ENCODE measurements at places on chromosomes 2 and 18.

- DNase-seq = no peak
These were observed 433.2 kb upstream of the TNP1 start for GRCh38 chr2:217293046-217293445.

DNA sequence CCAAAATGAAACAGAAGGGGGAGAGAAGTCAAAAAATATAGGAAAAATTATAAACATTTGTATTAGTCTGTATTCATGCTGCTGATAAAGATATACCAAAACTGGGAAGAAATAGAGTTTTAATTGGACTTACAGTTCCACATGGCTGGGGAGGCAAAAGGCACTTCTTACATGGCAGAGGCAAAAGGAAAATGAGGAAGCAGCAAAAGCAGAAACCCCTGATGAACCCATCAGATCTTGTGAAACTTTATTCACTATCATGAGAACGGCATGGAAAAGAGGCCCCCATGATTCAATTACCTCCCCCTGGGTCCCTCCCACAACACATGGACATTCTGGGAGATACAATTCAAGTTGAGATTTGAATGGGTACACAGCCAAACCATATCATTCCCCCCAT lies 79.1 kb downstream of the ZRANB3 start:
- DNase-seq = no peak

GRCh38 chr2:197369228-197369932 lies 58.8 kb upstream of the ANKRD44 start:
- peak; percentile 77 for DNase-seq

- DNase-seq = peak; percentile 23
These were observed at the start of gene FAM124B for GRCh38 chr2:224401641-224402342. FAM124B (minus strand) TSS chr2:224402107; CDS start chr2:224401768, 339 bp downstream.

- DNase-seq = no peak
These were observed 7.4 kb downstream of the COPS9 start for GRCh38 chr2:240128608-240129145.

- DNase-seq = no peak
These were observed 551.5 kb downstream of the RIT2 start for GRCh38 chr18:42563995-42564394.

DNA sequence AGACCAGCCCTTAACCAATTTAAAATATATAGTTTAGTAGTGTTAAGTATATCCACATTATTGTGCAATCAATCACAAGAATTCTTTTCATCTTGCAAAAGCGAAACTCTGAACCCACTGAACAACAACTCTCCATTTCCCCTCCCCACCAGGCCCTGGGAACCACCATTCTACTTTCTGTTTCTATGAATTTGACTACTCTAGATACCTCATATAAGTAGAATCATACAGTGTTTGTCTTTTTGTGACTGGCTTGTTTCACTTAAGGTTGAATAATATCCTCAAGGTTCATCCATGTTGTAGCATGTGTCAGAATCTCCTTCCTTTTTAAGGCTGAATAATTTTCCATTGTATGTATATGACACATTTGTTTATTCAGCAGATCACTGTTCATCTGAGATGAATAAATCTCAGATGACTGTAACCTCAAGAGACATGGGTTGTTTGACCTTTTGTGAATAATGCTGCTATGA lies 8.1 kb upstream of the SOS1 start:
- DNase-seq = no peak

GRCh38 chr2:98975611-98976010 lies 39.6 kb upstream of the CRACDL start:
- no peak for DNase-seq

GRCh38 chr18:12516049-12516630 lies 108.4 kb downstream of the PRELID3A start:
- DNase-seq = no peak

DNA sequence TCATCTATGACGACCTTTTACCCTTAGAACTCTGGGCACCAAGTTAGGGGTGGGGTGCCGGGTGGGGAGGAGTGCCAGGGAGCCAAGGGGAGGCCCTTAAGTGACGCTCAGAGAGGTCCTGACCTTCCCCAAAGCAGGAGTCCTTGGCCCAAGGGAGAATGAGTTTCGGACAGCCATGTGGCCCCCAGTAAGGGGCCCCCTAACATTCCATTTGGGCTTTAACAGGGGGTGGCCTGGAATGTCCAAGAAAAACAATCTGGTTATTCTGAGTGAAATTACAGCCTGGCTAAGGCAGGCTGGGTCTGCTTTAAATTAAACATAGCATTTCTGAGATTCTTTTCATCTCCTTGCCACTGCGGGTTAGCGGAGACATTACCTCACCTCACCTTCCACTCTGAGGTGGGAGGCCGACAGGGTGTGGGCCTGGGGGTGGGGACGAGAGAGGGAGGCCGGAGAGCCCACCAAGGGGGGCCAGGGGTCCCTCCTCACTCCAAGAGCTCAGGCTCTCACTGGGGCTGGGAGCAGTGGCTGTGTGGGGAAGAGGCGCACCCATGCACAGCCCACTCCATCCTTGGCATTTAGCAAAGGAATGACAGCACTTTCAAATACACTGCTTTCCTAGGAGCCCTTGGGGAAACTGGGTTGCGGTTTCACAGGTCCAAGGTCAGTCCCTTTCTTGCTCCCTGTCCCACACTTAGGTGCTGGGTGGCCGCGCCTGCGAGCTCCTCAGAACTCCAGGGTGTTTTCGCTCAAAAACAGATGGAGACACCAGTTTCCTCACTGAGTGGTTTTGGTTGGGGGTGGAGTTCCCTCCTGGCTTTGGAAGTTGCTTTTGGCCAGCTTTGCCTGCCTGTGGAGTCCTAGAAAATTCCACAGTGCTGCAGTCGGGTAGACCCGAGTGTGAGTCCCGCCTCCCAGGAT lies 107.4 kb downstream of the POLR1A start:
- DNase-seq = no peak
